ENCODE measurements at places on chromosomes 7 and 10.

- peak; percentile 89 for DNase-seq
These were observed 952 bp downstream of the DIP2C start for GRCh38 chr10:688312-689120.

DNA sequence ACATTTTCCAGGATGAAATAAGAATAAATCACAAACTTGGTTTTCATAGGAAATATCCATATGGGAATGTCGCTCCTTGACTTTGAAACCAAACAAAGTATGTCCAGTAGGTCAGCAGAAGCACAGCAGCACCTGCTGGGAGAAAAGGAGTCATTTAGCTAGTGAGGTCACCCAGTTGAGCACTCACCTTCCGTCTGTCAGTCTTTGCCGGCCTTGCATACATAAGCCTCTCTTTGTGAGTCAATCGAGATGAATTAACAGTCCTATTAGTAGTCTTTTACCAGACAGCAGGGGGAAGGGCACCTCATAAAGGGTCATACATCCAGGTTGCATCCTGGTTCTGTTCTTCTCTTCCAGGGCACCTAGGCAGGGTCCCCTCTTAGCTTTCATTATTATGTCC lies 232.5 kb upstream of the FZD1 start:
- DNase-seq, result no peak

DNA sequence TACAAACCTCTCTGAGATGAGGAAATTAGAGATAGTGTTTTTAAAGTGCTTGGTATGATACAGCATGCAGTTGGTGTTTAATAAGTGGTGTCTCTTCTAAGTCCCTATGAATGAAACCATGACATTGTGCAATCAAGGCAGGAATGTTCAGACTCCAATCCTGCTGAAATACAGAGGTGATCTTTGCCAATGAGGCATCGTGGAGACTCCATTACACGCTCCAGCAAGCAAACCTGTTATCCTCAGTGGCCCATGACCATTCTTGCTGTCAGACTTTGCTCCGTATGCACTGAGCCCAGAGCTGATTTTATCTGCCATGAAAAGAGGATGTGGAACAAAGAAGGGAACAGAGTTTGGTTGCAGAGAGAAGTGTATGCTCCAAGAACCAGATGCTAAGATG lies 47.3 kb downstream of the CDHR3 start:
- DNase-seq, result no peak

DNA sequence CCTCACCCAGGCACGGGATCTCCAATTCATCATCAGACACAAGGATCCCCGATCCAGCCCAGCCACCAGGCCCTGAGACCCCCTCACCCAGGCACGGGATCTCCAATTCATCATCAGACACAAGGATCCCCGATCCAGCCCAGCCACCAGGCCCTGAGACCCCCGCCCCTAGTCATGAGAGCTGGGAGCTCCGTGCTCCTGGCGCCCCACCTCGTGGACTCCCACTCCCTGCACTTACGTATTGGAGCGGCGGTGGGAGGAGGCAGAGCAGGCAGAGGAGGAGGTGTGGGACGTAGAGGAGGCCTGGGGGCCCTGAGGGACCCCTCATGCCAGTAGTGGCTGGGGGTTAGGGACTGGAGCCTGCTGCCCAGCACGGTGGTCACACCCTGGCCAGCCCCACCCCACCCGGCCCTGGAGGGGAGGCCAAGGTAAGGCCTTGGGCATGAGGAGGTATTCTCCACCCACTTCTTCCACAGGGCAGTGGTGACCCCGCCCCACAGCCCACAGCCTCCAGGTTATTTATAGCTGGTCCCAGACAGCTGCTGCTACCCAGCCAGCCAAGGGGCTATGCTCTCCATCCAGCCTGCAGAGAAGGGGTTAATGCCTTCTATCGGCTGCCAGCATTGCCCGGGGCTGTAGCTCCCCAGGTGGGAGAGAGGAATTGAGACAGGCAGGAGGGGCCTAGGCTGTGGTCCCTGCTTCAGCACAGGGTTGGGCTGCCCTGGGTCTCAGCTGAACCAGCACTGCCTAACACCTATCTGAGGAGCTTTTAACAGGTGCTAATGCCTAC lies 17.6 kb upstream of the CRHR2 start:
- DNase-seq, result no peak

DNA sequence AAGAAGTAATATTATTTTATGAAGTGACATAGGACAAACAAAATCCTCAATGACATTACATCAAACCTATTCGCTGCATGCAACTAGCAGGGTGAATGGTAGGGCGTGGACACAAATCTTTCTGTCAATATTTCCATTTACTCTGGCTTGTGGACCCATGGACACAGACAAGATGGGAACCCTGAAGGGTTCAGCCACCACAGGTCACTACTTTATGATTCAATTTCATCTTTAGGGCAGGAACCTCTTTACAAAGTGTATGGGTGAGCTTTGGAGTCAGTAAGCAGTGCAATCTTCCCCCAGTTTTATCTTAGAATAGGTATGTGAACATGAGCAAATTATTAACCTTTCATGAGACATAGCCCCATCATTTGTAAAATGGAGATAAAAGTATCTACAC lies 982.4 kb upstream of the LRRTM3 start:
- no peak for DNase-seq

GRCh38 chr7:66920769-66921395 lies at the start of gene TMEM248:
Gene TMEM248 (plus strand): TSS chr7:66921225. CDS start chr7:66941866, 20,641 bp downstream.
- DNase-seq, result peak; percentile 96

- no peak for DNase-seq
These were observed 54.5 kb downstream of the LRRC4 start for GRCh38 chr7:127976738-127977120.

- DNase-seq, result no peak
These were observed 122.0 kb upstream of the PRKCQ start for GRCh38 chr10:6702030-6702429.

DNA sequence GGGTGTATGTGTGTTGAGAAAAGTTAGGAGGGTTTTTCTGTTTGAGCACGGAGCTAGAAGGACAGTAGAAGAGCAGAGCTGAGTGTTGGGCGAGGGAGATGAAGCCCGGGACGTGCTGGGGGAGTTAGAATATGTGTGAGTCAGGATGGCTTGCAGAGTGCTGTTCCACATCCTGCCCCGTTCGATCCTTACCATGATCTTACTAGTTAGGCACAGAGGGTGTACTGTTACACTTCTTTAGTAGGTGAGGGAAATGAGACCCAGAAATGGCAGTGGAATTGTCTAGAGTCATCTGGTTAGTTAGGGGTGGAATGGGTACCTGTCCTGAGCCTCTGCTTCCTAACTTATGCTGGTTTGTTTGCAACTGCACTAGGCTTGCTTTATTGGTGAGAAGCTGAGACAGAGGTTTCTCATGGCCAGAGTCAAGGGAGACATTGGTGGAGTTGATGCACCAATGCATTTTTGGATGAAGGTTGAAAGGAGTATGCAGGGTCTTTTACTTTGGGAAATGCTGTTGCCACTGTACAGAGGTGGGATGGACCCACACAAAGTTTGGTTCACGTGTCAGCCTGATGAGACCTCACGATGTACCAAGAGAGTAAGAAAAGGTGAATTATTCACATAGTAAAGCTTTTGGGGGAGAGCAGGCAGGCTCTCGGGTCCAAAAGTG lies 42.4 kb downstream of the CCNY start:
- no peak for DNase-seq

DNA sequence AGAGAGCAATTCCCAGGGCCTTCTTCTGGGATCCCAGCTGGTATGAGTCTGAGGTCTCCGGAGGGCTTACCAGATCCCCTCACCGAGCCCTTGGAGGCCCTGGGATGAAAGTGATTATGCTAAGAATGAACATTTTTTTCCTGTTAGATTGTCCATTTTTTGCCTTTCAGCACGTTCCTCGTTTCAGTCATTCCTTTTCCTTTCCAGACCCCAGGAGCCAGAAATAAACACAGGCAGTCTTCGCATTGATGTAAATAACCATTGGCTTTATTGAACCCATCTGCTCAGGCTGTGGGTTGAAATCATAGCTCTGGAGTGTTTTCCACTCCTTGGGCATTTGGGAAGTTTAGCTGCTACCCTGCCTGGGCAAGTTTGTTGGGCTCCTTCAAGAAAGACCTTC lies 320.9 kb upstream of the AUTS2 start:
- no peak for DNase-seq

DNA sequence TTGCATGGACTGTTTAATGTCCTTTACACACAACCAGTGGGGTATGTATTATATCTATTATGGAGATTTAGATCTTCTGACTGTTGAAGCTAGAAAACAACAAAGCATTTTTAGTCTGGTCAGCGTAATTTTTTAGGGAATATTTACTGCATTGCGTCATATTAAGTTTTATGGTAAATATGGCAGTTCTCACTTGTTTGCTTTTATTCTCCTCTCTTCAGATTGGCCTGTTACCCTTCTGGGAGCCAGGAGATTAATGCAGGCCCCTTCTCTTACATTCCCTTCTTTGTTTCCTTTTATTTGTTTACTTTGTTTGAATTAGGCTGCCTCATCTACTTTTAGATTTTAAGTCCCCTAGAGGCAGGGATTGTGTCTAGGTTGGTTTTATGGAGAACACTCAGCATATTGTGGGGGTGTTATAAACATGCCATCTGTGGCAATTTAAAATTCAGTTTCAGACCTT lies 13.8 kb downstream of the UBE2D1 start:
- no peak for DNase-seq

DNA sequence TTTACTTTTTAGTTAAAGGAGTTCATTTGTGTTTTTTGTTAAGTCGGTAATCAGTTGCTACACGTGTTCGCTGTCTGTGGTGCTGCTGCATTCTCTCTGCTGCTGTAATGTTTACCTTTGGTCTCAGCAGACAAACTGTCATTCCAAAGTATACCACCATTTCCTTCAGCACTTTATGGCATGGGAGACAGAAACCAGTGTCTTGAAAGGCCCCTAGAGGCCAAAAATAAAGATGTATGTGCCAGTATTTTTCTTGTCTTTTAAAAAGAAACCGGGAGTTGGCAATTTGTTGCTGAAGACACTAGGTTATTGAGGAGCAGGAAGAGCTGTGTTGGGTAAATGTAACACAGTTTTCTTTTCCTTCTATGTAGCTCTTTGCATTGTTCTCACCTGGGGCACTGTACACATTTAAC lies 24.1 kb downstream of the ZNF92 start:
- peak; percentile 19 for DNase-seq

DNA sequence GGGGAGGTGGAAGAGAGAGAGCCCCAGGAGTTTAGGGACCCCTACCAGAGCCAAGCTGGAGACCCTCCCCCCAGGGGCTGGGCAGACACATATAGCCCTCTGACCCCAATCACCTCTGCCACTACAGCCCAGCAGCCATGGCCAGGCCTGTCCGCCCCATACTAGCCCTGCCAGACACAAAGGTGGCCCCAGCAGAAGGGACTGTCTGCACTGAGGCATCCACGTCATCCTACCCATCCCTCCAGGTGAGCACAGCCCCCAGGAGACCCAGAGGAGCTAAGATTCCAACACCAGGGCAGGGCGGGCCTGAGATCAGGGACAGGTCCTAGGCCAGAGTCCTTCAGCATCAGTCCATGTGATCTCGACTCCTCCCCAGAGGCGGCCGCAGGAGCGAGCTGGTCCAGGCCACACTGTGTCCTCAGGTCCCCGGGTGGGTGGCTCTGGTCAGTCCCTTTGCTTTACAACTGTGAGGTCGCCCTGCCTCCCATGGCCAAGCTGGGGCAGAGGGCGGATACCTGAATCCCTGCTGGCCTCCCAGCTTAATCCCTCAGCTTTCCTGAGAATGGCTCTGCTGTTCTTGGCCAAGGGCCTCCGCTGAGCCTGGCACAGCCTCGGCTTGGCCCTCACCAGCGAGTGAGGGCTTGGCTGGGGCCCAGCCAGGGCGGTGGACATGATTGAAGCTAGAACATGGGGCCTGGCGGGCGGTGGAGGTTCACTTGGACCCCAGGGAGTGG lies 14.3 kb upstream of the ELN start:
- DNase-seq, result no peak

DNA sequence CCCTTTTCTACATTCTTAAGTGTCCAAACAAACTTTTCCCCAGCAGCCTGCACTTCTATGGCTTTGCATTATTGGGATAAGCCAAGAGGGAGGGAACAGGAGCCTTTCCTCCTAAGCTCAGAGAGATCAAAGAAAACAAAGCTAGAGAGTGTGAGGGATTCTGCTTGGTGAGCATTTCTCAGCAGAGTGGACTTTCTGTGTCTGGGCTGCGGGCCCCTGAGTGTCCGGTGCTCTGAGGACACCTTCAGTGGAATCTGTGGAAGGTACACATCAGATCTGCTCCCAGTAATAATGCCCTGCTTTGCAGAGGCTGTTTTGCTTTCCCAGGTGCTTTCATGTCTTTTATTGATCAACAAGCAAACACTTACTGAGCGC lies 50.2 kb downstream of the KCNMA1 start:
- no peak for DNase-seq

DNA sequence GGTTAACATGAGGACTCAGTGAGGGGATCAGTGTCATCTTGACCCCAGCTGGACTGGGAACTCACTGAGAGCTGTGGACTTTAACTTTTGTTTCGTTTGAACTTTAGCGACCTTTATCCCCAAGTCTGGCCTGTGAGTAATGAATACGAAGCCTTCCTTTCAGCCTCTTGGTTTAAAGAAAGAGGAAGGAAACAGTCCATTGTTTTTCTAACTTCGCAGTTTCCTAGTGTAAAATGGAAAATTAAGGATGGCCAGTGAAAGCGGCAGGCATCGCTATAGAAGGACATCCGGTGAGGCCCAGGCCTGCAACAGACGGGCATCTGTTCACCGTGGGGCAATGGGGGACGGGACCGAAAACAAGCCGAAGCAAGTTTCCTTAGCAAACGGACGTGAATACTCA lies 44.1 kb upstream of the ADO start:
- DNase-seq, result no peak

- DNase-seq, result no peak
These were observed 49.9 kb downstream of the DNAJC1 start for GRCh38 chr10:21953585-21954057.

- DNase-seq, result no peak
These were observed 52.9 kb downstream of the ZNF467 start for GRCh38 chr7:149720372-149721083.
